Trophoblast cell (in vitro differentiated cells and primary cell): ENCODE measurements at places on chromosomes 1 and 21.

DNA sequence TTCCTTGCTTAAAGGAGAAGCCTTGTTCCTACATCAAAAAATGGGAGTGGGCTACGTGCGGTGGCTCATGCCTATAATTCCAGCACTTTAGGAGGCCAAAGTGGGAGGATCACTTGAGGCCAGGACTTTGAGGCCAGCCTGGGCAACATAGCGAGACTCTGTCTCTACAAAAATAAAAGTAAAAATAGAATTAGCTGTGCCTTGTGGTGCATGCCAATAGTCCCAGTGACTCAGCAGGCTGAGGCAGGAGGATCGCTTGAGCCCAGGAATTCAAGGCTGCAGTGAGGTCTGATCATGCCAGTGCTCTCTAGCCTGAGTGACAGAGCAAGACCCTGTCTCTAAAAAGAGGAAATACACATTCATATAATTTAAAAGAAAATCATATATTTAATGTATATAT is 127.1 kb downstream of the C1orf21 start:
- DNase-seq, result peak; percentile 58

DNA sequence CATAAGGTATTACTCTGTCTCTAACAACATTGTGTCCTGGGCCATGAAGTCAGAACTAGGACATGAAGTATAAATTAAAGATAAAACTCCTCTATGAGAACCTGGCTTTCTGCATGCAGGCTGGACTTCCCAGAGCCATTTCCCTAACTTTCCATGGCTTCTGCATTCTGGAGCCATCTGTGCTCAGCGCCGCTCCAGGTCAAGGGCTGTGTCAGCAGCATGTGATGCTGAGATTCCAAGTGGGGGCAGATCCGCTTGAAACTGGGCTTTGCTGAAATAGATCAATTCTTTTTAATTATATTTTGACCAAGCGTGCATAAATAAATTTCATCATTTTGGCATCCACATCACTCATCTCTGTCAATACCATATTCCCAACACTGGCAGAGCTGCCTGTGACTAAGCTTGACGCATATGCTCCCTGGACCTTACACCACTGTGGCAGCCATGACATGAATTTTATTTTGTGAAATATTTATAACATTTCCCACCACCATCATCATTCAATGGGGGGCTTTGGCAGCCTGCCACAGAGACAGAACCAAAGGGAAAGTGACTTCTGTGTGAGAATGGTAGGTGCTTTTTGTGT is 110.4 kb upstream of the KCNK1 start:
- DNase-seq, result no peak

DNA sequence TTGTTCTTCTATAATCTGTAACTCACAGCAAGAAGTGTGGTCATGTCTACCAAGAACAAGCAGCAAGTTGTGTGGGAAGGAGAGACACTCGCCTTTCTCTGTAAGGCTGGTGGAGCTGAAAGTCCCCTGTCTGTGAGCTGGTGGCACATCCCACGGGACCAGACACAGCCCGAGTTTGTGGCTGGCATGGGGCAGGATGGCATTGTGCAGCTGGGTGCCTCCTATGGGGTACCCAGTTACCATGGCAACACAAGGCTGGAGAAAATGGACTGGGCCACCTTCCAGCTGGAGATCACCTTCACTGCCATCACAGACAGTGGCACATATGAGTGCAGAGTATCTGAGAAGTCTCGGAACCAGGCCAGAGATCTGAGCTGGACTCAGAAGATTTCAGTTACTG is 15.5 kb downstream of the CD101 start:
- no peak for DNase-seq

GRCh38 chr1:38834937-38835827 is 24.4 kb downstream of the RRAGC start:
- peak; percentile 97 for DNase-seq

DNA sequence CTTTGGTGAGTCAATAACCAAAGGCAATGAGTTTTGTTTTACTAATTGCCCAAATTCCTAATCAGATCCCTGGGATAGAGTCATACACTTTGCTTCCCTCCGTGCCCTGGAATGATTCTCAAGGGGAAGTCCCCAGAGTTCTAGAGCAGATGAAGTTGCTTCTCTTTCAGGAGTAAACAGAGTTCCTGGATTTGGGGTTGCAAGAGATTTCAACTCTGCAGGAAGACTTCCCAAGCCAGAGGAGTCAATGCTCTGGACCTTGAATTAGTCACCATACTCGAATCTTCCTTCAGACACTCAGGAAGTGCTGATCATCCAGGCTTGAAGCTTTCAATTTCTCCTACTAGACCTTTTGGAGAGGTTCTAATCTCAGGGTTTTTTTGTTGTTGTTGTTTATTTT is 39.6 kb downstream of the FCER1A start:
- no peak for DNase-seq
